T-cell (primary cell): ENCODE measurements at places on chromosomes 5 and 9. TPM values are rescaled to one million over a fixed set of nuclear protein-coding genes. Genes with fewer than 3 reads are reported as not detected.

- H3K4me3 ChIP-seq, result peak overlapping the region; percentile 55
- no peaks in the 10 kb centered on the region for H3K36me3 ChIP-seq
- DNase-seq, result peak; percentile 82
- H3K27me3 ChIP-seq, result no peaks in the 10 kb centered on the region
Observed at GRCh38 chr9:125746017-125746773, 978 bp upstream of the PBX3 start.

DNA sequence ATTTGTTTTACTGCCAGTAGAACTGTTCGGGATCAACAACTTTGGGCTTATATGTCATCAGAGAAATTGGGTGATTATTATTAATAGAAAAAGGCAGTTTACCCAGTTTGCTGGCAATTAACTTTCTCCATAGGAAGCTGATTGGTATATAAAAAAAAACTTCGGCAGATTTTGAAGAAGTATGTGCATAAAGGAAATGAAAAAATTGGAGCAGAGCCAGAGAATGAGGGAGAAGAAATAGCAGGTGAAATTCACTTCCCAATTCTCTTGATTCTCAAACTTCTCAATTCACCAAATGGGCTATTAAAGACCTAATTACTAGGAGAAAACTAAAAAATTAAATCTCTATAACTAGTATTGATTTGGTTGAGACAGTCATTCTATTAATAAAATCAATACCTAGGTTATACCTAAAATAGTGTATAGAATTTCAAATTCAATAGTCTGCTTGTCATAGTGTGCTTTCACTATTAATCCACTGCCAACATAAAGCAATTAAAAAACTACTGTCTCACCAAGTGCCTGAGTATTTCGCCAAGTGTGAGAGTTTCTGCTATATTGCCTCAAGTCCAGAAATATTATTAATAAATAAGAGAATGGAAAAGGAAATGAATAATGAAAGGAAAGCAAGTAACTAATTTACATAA is 47.5 kb downstream of the STX17 start:
- no peak overlapping the region for H3K27ac ChIP-seq
- H3K36me3 ChIP-seq, result peaks cover 7% of the 10 kb centered on the region
- no peak overlapping the region for H3K4me3 ChIP-seq
- H3K27me3 ChIP-seq, result no peaks in the 10 kb centered on the region
- peaks cover 10% of the 10 kb centered on the region for H3K4me1 ChIP-seq

DNA sequence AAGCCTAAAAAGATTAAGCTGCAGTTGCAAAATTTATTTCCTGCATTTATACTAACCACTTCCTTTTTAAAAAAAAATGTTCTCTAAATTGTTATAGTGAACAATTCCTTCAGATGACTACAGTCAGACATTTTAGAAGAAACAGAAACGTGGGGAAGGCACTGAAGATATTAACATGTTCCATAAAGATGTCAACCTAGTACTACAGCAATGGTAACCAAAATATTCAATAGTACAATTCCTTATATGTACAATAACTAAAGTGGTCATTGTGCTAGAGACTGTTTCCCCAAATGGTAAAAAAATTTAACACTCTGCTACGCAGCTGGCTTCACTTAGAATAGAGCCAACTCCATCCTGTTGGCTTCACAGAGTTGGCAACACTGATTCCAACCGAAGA is 97.7 kb downstream of the FNBP1 start:
- peak overlapping the region; percentile 88 for H3K27ac ChIP-seq
- peaks cover 41% of the 10 kb centered on the region for H3K36me3 ChIP-seq
- no peak for DNase-seq
- peaks cover 31% of the 10 kb centered on the region for H3K4me1 ChIP-seq
- no peaks in the 10 kb centered on the region for H3K27me3 ChIP-seq

GRCh38 chr5:33238826-33239695 is 201.7 kb upstream of the TARS1 start:
- H3K27ac ChIP-seq, result no peak overlapping the region
- H3K36me3 ChIP-seq, result no peaks in the 10 kb centered on the region
- H3K4me3 ChIP-seq, result no peak overlapping the region
- H3K4me1 ChIP-seq, result no peaks in the 10 kb centered on the region
- DNase-seq, result no peak
- H3K27me3 ChIP-seq, result no peaks in the 10 kb centered on the region

The SYNPO gene
- total RNA-seq, result 1.9 TPM

DNA sequence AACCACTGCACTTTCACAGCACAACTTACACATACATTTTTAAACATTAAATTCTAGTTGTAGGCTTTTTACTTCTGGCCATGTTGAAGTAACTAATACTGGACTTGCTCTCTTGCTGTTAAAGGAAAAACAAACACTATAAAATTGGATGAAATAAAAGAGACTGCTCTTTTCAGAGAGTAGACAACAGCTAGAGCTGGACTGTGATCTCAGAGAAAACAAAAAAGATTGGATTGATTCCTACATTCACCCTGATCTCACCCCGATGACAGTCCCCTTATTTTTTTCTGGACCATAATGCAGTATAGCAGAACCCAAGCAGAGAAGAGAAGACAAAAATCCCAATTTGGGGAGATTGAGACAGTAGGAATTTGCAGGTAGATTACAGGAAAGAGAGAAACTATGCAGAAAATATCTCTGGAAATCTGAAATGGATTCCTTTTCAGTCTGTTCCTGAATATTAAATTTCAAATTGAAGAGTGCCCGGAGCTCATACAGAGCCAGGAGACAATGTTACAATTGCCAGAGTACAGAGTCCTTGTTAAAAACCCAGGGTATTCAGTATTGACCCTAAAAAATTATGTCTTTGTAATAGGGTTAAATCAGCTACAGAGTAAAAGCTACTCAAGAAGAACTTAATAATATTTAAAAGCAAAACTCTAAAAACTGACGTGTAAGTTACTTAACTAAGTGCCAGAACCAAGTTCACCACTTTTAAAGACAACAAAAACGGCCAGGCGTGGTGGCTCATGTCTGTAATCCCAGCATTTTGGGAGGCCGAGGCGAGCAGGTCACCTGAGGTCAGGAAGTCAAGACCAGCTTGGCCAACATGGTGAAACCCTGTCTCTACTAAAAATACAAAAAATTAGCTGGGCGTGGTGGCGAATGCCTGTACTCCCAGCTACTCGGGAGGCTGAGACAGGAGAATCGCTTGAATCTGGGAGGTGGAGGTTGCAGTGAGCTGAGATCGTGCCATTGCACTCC is 208.6 kb downstream of the MPDZ start:
- H3K36me3 ChIP-seq, result no peaks in the 10 kb centered on the region
- no peak overlapping the region for H3K27ac ChIP-seq
- H3K27me3 ChIP-seq, result no peaks in the 10 kb centered on the region

DNA sequence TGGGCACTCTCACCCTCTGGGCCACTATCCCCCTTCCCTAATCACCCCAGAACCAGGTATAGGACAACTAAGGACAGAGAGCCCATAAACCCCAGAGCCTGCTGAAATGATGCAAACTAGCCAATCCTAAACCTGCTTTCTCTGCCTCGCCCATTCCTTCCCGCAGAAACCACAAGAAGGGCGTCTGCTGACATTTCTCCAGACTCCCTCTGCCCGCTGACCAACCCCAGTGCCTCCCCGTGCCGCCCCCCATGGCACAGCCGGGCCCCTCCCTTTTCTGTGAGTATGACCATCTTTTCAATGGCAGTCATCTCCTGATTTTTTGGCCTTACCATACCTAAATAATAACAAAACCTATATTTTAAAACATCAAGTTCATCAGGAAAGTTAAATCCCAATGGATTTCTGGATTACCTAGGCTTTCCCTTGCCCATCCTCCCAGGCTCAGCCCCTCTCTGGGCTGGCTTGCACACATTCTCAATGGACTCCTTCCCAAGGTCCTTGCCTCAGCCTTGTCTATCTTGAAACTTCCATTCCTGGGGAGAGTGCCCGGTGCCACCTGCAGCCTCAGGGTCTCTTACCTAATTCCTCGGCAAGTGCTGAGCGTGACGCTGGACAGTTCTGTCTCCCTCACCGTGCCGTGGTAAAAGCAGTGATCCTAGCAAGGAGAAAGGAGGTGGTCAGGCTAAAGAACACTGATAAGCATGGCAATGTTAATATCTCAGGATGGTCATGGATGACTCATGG is 45.2 kb downstream of the ADAM19 start:
- H3K36me3 ChIP-seq, result peaks cover 16% of the 10 kb centered on the region
- peaks cover 12% of the 10 kb centered on the region for H3K4me1 ChIP-seq
- H3K27ac ChIP-seq, result no peak overlapping the region
- DNase-seq, result no peak
- no peak overlapping the region for H3K4me3 ChIP-seq
- no peaks in the 10 kb centered on the region for H3K27me3 ChIP-seq

The MTX3 gene
- 28.7 TPM for total RNA-seq

DNA sequence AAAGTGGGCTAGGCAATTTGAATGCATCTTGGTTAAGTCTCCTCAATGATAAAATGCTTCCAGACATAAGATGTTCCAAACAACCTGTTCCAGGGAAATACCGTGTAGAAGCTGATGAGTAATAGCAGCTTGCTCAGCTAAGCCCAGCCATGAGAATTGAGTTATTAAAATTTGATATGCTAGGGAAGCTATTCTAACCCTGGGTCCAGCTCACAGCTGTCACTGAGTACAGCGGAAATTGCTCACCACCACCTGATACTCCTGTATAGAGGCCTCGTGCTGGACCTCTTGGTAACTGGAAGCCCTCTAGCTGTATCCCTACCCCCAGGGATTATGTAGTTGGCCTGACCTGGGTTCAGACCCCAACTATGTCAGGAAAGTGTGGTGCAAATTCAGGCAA is 521.3 kb upstream of the TRPC7 start:
- H3K36me3 ChIP-seq, result no peaks in the 10 kb centered on the region
- no peaks in the 10 kb centered on the region for H3K27me3 ChIP-seq
- no peak overlapping the region for H3K4me3 ChIP-seq
- no peaks in the 10 kb centered on the region for H3K4me1 ChIP-seq

DNA sequence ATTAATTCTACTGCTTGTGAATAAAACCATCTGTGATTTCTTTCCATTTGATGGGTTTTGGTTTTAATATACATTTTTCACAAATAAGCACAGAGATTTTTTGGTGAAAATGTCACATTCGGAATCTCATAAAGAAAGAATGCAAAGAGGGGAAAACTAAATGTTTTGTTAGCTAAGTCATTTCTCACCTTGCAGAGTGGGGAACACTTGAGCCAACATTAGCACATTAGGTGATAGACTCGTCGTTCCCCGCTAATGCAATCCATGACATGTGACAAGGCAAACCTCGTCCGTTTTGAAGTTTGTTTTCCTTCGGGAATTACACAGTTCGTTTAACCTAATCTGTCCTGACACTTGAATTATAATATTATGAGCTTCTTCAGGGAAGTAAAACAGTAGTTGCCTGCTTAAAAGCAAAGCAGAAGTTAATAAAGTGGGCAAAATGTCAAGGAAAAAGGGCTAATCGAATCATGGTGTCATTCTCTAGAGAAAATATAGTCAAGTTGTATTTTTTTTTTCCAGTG is 95.8 kb upstream of the LMX1B start:
- H3K36me3 ChIP-seq, result no peaks in the 10 kb centered on the region
- H3K4me1 ChIP-seq, result no peaks in the 10 kb centered on the region
- H3K27ac ChIP-seq, result peak overlapping the region; percentile 64
- H3K4me3 ChIP-seq, result no peak overlapping the region
- H3K27me3 ChIP-seq, result peaks cover 13% of the 10 kb centered on the region

GRCh38 chr5:157778121-157778805 is 34.8 kb downstream of the LSM11 start:
- no peak overlapping the region for H3K27ac ChIP-seq
- H3K27me3 ChIP-seq, result no peaks in the 10 kb centered on the region
- DNase-seq, result no peak
- H3K4me1 ChIP-seq, result no peaks in the 10 kb centered on the region

DNA sequence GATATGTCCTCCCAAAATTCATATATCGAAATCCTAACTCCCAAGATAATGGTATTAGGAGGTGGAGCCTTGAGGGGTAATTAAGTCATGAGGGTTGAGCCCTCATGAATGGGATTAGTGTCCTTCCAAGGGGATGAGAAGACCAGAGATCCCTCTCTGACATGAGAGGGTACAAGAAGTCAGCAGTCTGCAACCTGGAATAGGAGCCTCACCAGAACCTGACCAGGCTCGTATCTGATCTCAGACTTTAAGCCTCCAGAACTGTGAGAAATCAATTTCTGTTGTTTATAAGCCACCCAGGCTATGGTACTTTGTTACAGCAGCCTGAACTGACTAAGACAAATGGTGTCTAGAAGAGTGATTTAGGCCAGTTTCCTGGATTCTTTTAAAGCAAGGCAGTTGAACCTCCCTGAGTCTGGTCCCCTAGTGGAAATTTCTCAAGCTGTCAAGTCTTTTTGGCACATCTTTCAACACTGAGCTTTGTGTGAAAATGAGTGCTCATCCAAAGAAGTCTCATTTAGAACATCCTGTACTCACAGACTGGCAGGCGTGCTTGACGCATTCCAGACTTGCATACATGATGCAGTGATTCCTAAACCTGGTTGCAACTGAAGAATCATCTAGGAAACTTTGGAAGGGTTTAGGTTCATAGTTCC is 254.8 kb upstream of the PPP1R2B start:
- H3K27me3 ChIP-seq, result no peaks in the 10 kb centered on the region
- H3K4me3 ChIP-seq, result no peak overlapping the region
- no peaks in the 10 kb centered on the region for H3K36me3 ChIP-seq
- H3K4me1 ChIP-seq, result no peaks in the 10 kb centered on the region
- no peak for DNase-seq
- no peak overlapping the region for H3K27ac ChIP-seq

- H3K27me3 ChIP-seq, result no peaks in the 10 kb centered on the region
- H3K36me3 ChIP-seq, result no peaks in the 10 kb centered on the region
- DNase-seq, result no peak
- H3K27ac ChIP-seq, result no peak overlapping the region
- H3K4me3 ChIP-seq, result no peak overlapping the region
- H3K4me1 ChIP-seq, result no peaks in the 10 kb centered on the region
Observed at GRCh38 chr5:75199946-75200345, 36.7 kb downstream of the ANKRD31 start.

DNA sequence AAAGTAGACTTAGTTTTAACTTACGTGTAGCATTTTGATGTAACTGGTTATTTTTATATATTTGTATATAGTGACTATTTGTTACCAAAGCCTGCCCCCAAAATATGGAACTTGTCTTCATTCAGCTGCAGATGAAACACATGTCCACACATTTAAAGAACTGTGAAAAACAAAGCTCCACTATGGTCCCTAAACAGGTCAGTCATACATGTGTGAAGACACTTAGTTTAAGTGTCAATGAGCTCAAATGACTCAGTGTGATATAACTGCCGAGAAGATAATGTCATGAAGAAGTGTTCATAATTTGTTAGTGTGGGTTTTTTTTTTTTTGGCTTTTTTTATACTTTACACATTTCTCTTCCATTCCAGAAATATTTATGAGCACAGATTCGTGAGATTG is 28.2 kb downstream of the HAVCR1 start:
- H3K4me1 ChIP-seq, result peaks cover 8% of the 10 kb centered on the region
- H3K4me3 ChIP-seq, result no peak overlapping the region
- no peak for DNase-seq
- no peaks in the 10 kb centered on the region for H3K36me3 ChIP-seq
- H3K27ac ChIP-seq, result no peak overlapping the region

The NTNG2 gene
- total RNA-seq, result 4.8 TPM

DNA sequence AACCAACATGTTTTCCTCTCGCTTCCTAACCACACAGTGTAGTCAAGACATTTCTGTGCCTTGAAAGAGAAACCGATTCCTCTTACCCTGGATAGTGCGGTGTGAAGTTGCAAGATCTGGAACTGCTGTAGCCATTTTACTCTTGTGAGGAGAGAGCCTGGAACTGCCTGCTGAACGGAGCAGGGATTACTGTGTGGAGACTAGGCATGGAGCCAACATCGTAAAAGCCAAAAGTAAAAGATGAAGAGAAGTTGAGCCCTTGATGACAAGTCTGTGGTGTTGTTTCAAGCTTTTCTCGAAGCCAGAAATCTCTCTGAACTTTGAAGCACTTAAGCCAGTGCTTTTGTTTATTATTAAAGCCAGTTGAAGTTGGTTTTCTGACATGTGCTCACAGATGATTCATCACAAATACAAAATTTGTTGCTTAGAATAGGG is 110.1 kb upstream of the GRIN3A start:
- H3K36me3 ChIP-seq, result no peaks in the 10 kb centered on the region
- H3K27me3 ChIP-seq, result no peaks in the 10 kb centered on the region
- H3K4me3 ChIP-seq, result no peak overlapping the region
- DNase-seq, result no peak
- no peak overlapping the region for H3K27ac ChIP-seq
- no peaks in the 10 kb centered on the region for H3K4me1 ChIP-seq
